ENCODE measurements at places on chromosomes 7 and 10.

DNA sequence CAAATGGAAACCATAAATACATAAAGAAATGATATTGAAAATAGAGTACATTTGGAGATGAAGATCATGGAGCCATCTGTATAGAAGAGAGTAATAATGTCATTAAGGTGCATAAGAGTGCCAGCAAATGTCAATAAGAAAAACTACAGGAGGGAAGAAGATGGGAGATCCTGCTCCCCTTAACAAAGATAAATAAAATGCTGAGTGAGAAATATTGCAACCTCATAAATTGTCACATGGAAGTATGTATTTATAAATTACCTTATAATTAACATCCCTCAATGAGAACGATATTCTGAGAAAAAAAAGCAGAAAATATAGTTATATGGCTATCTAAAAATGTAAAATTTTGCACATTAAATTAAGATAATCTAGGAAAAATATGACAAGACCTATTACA, 155.2 kb upstream of the PRSS1 start:
- DNase-seq, result no peak

DNA sequence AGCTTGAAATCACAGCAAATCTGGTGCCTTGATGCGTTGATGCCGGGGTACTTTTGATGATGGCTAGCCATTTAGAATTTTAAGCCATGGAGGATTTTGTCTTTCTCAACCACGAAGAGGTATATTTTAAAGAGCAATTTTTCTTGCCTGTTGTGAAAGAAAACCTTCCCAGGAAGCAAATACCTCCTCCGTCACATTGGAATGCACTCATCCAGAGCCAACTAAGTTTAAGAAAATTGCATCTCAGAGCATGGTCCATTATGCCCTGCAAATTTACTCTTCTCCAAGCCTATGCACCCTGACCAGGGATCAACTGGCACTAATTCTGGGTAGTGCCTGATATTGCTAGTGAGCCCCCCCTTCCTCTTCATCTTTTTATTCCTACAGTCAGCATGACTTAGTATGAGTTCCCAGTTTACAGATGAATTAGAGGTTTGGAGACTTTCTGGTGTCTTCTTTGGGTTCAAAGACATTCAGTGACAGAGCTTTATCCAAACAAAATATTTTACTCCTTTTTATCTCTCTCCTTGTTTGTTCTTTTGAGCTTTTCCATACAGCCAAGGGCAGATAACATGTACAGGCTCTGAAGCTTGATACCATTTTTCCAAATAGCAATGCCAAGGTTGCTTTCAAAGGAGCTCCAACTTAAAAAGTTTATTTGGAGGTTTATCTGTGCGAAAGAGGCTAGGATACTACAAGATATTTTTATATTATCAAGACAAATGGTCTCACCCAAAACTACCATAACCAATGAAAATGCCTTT, 56.6 kb upstream of the ANK3 start:
- no peak for DNase-seq

DNA sequence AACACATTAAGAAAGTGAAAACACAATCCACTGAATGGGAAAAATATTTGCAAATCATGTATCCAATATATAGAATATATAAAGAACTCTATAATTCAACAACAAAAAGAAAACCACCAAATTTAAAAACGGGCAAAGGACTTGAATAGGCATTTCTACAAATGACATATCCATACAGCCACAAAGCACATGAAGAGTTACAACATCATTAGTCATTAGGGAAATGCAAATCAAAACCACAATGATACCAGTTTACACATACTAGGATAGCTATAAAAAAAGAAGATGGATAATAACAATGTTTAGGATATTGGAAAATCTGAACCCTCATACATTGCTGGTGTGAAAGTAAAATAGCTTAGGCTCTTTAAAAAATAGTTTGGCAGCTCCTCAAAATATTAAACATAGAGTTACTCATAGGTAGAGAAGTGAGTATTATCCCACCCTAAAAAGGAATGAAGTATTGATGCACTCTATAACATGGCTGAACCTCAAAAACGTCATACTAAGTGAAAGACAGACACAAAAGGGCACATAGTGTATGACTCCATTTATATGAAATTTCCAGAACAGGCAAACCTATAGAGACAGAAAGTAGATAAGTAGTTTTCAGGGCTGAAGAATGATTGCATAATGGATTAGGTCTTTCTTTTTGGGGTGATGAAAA, 4.5 kb downstream of the ZPBP start:
- DNase-seq, result no peak

DNA sequence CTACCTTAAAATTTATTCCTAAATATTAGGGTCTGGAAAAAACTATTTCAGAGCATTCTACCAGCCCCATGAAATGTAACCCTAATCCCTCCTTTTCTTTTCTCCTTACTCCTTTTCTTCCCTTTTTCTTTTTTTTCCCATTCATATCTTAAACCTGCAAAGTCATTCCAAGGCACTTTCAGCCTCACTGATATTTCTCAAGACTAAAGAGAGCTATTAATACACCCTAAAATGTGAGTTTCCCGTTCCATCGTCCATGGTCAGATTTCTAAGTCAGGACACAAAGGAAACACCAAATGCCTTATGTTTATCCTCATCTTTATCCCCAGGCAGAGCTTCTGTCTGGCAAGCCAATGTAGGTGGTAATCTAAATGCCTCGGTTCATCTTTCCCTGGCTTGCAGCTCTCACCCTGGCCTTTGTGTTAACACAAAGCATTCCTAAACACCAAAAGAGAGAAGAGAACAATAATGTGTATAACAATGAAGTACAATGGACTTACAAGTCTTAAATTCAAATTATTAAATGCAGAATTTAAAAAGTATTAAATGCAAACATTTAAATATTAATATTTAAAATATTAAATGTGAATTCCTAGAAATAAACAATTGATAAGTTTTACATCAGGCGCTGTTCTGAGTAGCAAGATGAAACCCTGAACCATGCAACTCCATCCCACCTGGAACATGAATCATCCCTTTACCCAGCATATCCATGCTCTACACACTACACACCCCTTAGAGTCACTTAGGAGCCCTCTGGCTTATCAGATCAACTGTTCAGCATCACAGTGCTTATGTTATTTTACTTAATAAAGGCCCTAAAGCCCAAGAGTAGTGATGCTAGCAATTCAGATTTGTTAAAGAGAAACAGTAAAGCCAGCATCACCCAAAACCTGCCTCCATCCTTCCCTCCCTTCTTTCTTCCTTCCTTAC, 26.8 kb downstream of the MICU1 start:
- no peak for DNase-seq

DNA sequence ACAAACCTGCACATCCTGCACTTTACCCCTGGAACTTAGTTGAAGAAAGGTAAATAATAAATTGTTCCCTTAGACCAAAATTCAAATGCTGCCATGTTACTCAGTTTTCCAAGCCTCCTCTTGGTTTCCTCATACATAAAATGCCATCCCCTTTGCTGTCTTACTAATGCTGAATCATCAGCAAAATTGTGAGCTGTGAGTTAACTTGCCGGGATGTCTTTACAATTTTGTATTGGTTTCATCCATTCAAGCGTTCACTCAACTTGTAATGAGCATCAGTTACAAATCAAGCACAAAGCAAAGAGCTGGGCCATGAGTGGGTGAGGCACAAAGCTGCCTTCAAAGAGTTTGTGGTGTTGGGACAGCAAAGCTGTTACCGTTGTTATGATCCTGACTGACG, 395.8 kb upstream of the ZMIZ1 start:
- no peak for DNase-seq

DNA sequence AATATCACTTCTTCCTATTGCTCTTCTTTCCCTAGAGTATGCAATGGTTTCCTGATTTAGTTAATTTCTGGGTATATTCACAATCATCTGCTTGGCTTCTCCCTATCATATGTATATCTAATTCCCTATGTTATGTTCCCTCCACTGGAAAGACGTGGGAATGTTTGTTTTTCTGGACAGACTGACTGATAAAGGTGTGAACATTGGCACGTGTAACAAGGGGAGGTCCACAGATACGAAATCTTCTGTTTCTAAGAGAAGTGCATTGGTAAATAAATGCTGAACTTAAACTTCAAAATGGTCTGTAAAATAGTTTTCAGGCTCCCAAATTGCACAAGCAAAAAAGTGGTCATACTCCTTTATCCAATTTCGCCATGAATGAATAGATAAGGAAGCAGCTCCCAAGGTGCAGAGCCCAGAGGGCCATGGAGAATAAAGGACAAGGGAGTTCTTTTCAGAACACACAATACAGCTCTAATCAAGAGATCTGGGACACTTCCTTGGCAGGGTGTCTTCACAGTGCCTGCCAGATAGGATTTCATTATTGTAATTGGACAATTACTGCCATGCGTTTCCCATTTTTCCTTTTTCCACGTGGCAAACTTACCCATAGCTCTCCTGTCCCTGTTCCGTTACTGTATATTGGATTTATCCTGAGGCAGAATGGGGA, 141.9 kb downstream of the RNF133 start:
- DNase-seq, result no peak

- no peak for DNase-seq
Observed at GRCh38 chr10:125562737-125563136, 120.2 kb downstream of the TEX36 start.

GRCh38 chr10:132418527-132419416, 21.8 kb downstream of the PWWP2B start:
- no peak for DNase-seq

DNA sequence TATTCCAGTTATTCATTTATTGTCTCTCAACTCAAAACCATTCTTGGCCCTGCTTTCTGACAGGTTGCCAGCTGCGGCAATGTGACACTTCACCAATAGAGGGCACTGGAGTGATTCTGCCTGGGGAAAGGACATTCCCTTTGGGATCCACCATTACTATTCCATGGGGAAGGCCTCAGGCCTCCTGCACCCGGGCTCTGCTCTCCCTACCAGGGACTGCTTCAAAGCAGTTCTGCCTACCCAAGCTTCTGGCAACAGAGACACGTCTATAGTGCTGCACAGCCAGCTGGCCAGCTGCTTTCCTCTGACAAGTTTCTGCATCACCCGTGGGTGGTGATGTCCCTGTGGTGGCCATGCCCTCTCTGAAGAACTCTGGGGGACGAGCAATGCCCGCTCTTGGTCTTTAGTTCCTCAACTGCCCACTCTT, 163.8 kb downstream of the ELMO1 start:
- DNase-seq, result no peak

DNA sequence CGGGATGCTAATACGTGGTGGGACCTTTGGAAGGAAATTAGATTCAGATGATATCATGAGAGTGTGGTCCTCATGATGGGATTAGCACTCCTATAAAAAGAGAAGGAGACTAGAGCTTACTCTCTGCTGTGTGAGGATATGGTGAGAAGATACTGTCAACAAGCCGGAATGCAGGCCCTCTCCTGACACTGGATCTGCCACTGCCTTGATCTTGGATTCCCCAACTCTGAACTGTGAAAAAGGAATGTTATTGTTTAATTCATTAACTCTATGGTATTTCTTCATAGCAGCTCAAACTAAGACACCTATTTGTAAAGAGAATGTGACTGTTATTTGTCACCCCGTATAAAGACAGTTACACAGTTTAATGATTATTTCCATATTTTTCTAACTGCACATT, 1227.5 kb upstream of the C7orf33 start:
- DNase-seq, result no peak

DNA sequence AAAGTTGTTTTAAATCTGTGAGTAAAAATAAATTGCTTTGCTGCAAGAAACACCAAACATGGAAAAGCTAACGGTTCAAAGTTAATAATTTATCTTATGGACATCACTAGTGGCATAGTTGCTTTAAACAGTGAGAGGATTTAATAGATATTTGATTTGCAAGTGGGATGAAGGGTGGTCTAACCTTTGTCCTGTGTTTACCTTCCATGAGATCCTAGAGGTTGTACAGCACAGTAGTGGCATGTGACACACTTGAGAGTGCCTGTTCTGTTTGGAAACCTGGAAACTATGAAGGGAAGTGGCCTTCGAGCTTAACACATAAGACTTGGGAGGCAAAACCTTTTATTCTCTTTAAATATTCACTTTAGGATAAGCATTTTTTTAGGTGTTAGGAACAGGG, 16.0 kb downstream of the EGFR start:
- DNase-seq, result no peak

GRCh38 chr10:74049955-74050354, 52.0 kb downstream of the VCL start:
- DNase-seq, result no peak

DNA sequence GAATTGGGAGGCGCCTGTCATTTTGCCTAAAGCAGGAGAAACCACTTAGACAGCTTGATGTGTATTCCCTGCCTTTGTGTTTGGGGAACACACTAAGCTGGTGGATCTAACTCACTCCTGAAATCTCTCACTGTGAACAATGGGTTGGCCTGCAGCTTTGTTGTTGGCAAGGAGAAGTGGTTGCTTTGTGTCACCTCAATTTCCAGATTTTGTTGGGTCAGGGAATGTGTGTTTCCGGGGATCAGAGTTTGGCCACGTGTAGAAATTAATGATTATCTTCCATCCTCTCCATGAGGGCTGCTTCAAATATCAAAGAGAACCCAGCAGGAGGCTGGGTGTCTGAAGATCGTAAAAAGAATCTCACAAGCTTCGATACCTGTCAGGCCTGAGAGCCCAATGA, 27.8 kb downstream of the A1CF start:
- no peak for DNase-seq

DNA sequence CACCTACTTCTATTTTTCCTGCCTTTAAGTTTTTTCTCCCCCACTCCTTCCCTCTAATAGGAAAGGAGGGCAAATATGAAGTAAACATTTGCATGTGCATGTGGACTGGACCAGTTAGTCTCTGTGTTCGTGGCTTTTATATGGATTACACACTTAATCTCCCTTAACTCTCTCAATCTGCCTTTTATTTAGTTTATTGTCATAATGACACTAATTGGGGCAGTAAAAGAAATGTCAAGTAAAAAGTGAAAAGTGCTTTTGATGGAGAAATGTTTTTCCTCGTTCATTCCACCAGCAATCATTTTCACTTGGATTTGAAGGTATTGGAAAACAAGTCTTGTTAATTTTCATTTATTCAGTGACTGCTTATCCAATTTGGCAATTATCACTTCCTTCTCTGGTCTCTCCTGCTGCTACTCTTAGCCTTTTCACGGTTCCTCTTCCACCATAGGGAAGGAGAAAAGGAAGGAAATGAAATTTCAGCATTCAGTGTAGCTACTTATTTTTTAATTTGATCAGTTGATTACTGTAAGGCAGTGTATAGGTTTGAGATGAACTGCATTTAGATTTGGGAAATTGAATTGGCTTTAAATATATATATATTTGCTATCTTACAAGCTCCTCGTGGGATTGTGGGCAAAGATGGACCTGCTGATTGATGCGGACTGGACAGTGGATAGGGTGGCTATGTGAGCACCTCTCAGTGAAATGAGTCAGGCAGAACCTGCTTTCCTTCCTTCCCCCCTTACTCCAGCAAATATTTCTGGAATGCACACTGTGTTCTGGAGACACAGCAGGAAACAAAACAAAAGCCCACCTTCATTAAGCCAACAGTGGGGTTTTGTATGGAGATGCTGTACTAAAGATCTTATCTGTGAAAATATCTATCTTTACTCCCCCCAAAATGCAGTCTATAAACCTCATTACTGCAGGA, 77.5 kb downstream of the LRRC4 start:
- DNase-seq, result no peak

DNA sequence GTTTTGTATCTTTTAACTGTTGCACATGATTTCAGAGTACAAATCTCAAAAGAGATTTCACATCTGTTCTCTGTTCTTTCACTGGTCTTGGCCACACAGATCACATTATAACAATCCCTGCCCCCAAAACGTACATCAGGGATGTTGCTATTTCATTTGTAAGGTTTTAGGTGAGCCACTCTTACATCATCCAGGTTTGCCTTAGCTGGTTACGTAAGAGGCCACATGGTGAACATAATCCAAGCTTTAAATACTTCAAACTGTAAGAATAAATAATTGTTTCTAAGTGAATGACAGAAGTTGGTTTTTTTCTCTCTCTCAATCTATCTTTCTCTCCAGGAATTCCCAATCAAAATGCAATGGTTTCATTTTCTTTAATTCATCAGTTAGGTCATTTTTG, 245.9 kb upstream of the HGF start:
- DNase-seq, result no peak
